ENCODE measurements at places on chromosomes 4 and X. TPM values are rescaled to one million over a fixed set of nuclear protein-coding genes. Genes with fewer than 3 reads are reported as not detected.

DNA sequence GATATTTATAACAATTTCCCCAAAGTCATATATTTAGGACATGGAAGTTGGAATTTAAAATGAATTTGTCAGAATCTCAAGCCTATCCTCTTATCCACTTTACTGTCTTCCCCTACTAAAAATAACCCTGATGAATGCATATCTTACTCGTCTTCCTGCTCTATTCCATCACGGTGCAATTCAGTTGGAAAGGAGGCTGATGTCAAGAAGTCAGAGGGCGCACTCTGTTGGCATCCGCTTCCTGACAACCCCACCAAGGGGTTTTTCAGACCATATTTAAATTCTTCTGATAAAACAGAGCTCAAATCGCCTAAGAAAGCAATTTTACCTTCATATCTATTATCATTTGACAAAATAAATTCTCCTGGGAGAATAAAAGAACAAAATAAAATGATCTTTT, 233.5 kb downstream of the ARHGAP24 start:
- no peak for DNase-seq

DNA sequence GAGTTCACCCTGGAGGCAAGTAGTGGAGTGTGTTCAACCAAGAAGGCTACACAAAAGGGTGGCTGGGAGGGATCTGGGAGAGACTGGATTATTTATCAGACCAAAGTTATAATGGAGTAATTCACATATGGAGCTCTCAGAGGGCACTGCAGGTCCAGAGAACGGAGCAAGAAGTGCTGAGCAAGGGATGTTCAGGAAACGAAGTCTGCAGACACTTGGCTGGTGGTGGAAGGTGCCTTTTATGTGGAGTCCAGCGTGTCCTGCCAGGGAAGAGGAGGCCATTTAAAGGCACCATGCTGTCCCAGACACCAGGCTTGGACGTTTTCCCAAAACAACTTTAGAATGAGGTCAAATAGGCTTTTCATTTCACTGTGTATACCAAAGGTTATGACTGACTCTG, 130.1 kb downstream of the CEP135 start:
- DNase-seq: no peak

- DNase-seq: peak; percentile 47
Measured at GRCh38 chrX:119698845-119699244, 5.9 kb upstream of the SEPTIN6 start.

DNA sequence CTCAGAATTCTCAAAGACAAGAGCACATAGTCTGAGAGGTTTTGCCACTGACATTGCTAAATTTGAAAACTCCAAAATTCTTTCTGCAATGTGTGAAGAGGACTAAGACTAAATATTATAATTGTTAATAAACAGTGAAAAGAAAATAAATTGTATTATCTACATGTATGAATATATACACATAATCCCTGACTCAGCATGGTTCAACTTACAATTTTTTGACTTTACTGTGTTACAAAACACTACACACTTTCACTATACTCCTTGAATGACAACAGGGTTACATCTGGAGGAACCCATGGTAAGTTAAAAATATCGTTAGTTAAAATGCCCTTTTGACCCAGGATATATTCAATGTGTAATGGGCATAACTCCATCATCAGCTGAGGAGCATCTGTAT, 2017.2 kb upstream of the TENM3 start:
- no peak for DNase-seq

GRCh38 chrX:108447303-108447702, 7.7 kb downstream of the COL4A5 start:
- DNase-seq: no peak

DNA sequence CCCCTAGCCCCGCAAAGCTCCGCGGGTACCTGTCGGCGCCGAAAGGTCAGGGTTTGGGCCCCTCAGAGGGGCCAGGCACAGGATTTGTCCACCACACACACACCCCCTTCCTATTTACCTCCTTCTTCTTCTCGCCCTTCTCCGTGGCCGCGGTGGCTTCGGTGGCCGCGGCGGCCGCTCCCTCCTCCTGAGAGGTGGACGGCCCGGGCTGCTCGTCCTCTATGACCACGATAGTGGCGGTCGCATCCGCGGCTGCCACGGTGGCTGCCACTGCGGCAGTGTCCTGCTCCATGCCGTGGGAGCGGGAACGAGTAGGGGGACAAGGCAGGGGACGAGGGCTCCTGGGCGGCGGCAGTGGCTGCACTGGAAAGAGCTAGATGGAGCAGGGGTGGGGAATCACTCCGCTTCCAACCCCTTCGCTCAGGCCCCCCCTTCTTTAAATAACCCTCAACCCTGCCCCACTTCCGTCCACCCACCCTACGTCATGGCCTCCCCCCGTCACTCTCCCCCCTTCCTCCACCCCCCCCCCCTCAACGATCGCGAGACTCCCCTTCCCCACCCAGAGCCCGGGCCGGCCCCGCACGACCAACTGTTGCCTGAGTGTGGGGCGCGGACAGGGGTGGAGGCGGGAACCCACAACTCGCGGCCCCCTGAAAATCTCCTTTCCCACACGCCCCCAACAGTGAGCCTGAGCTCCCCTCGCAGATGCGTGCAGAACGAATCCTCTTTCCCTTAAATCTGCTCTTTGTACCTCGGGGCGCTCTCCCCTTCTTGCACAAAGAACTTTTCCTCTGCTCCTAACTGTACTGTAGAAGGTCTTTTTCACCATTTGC, at the start of gene SMARCA1:
Gene SMARCA1, minus strand, starts transcription at position 412 of the 833 bp plus-strand sequence. Its CDS starts 120 bp downstream, at position 292.
- DNase-seq: no peak

The CXCL10 gene
- not detected for total RNA-seq

Measured in Panc1 (cell line).